Sciatic nerve (tissue), 2 donors: ENCODE measurements at places on chromosomes 3 and 15.

DNA sequence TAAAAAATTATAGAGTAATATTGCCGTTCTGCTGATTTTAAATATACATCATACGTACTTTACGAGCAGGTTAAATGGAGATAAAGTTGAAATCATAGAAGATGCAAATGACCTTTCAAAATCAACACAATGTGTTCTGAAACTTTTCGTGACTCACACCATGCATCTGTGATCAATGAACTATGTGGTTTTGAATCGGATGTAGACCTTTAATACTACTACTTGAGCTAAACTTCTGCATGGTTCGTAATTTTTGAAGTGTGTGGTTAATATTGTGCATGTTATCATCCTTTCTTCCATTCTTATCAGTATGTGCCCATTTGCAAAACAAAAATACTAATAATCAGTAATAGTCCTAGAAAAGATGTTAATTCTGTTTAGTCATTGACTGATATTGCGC, 58.9 kb downstream of the GASK1A start:
- DNase-seq = no peak

GRCh38 chr3:135598597-135598996, 366.9 kb upstream of the PPP2R3A start:
- DNase-seq = no peak

DNA sequence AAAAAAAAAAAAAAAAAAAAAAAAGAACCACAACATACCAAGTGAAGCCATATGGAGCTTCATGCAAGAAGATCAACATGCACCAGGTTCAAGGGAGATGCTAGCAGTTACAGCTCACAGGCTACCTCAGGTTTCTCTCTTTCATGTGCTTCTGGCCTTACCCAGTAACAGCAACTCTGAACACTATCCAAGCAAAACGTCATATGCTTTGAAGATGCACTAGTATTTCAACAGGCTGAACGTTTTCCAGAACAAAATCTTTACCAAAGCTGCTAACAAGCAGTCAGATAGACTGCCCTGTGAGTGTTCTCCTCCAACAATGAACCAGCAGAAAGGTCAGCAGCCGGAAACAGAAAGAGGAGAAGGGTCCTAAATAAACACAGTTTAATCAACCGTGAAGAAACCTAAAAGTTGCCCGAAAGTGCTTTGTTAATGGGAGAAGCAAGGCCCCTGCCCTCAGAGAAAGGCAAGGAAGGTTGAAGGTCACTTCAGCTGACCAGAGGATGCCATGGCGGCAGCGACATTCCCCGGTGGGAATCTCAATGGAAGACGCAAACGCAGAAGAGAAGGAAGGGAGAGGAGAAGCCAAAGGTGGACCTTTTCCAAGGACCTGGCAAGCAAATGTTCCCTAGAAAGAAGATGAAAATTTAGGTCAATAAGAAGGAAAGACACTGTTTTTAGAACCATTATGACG, 80.1 kb downstream of the CCNL1 start:
- DNase-seq = no peak

DNA sequence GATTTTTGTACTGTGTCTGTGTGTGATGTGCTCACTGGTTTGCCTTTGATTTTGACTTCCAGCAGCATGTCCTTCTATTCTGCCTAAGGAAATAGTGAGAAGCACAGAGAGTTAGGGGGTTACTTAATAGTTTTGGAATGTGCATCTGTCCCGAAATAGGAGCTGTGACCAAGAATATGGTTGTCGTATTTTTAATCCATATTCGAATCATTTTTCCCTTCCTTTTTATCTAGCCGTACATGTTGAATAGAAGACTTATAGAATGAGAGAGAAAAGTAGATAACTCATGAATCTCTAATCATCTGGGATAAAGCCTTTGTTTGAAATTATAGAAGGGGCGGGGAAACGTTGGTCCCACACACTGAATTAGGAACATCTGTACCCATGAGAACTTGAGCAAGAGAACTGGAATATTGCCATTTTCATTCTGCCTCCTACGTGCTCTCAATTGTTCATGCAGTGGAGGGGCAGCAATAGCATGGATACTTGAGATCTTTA, 23.6 kb downstream of the CRTC3 start:
- DNase-seq = no peak

- DNase-seq = no peak
Observed at GRCh38 chr3:174488527-174488926, 370.6 kb upstream of the NAALADL2 start.

DNA sequence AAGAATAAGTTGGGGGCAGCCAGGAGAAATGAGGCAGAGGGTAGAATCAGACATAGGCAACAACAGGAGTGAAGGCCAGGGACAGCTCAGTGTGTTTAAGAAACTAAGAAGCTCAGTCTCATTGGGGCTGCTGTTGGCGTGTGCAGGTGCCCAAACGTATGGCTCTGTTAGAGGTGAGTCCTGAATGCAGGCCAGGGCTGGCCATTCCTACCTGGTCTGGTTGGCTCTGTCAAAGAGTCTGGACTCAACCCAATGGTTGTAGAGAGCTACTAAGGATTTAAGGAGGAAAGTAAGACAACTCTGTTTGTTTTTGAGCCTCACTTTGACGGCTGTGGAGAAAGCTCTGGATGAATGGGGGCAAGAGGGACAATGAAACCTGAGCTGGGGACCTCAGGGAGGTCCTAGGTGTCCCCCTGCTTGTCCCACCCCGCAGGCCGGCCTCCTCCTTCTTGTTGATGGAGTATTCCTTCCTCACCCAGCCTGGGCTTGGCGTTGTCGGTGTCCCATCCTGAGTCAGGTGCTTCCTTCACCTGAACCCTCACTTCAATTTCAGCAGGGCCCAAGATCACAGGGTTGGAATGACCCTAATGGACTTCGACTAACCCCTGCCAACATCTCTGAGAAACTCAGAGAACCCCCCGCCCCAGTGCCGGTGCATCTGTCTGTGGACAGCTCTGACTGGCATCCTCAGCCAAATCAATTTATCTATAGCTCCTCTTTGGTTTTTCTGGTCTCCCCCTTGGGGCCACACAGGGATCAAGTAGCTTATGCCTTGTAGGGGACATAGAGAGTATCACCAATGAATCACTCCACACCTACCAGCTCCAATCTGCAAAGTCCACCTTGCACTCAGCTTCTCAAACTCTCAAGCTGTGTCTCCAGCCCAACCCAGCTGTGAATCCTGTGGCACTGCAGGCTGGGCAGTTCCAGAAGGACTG, 8.3 kb downstream of the ITGA11 start:
- DNase-seq = no peak

- no peak for DNase-seq
Observed at GRCh38 chr3:49638445-49638844, 35.7 kb upstream of the APEH start.

- DNase-seq = no peak
Observed at GRCh38 chr3:22587446-22587845, 615.7 kb upstream of the UBE2E2 start.

DNA sequence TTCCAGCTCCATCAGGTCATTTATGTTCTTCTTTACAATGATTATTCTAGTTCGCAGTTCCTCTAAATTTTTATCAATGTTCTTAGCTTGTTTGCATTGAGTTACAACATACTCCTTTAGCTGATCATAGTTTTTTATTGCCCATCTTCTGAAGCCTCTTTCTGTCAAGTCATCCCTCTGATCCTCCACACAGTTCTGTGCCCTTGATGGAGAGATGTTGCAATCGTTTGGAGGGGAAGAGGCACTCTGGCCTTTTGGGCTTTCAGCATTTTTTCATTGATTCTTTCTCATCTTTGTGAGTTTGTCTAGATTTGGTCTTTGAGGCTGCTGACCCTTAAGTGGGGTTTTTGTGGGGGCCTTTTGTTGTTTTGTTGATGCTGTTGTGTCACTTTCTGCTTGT, 234.6 kb upstream of the CBLB start:
- DNase-seq = no peak

DNA sequence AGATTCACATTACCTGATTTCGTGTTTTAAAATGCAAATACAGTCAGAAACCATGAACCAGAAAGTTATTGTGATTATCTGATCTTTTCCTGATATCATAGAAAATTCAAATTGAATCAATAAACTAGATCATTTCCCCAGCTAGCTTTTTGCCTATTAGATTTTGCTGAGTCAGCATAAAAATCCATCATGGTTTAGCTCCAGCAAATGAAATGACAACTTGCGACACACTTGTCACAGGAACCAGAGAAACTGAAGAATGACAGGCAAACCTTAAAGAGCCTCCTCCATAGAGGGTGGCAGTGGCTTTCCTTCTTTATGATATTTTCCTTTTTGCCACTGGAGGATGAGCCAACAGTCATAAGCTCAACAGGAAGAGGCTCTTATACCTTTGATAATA, 30.6 kb upstream of the TMEM108 start:
- DNase-seq = no peak

DNA sequence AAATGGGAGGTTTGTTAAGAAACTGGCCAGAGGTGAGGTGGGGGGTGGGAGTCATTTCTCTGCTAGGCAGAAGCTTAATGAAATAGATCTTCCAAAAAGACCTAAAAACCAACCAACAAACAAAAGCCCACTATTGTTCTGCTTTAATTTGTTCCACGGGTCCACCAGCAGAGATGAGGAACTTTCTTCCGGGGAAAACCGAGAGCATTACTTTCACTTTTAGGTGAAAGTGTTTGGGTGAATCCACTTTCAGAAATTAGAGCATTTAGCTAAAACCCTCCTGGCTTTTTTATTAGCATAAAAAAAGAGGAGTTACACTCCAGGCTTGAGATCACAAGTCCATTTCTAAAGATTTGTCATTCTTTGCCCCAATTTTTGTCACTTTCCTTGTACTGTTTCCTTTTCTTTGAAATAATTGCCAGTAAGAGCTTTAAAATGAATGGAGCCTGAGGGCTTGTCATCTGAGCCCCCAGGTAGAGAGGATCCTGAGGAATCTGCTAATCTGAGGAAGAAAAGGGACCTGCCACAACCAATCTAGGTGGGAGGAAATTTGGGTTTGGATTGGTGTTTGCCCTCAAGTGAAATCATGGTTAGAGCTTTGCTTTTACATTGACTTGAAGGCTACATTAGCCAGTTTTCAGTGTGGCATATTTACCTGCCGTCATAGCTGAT, 667.6 kb downstream of the NAALADL2 start:
- DNase-seq = no peak

GRCh38 chr3:183438735-183439134, 10.3 kb upstream of the MCF2L2 start:
- DNase-seq = no peak

DNA sequence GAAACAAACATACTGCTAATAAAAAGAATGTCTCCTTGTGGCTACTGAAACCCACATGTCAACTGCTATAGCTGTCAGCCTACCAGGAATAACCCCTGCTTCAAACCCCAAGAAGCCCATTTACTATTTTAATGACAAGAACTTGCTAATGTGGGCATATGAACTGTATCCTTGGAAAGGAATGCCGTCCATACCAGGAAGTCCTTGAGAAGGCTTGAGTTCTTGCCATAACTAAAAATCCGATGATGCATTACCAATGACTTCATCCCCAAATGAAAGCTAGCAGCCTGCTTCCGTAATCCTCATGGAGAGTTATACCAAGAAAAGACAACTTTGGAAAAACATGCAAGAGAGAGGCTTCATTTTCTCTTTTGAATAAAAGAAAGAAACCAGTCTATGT, 34.8 kb downstream of the MINDY4B start:
- DNase-seq = no peak

GRCh38 chr3:56862352-56863062, 60.8 kb upstream of the ARHGEF3 start:
- no peak for DNase-seq

DNA sequence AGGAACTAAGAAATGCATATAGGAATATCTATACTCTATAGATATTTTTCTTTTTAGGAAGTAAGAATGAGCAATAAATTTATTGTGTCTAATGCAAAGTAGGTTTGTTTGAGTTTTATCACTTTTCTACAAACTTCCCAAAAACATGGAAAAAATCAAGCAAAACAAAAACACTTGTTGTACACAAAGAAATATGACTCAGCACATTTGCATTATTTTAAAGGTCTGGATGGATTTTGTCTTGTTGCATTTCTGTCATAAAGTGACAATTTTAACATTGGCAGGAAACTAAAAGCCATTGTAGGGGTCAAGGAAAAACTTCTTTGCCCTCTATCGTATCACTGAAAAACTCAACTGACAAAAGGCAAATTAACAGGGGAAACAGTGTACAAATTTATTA, 267.2 kb downstream of the PYDC2 start:
- DNase-seq = no peak

DNA sequence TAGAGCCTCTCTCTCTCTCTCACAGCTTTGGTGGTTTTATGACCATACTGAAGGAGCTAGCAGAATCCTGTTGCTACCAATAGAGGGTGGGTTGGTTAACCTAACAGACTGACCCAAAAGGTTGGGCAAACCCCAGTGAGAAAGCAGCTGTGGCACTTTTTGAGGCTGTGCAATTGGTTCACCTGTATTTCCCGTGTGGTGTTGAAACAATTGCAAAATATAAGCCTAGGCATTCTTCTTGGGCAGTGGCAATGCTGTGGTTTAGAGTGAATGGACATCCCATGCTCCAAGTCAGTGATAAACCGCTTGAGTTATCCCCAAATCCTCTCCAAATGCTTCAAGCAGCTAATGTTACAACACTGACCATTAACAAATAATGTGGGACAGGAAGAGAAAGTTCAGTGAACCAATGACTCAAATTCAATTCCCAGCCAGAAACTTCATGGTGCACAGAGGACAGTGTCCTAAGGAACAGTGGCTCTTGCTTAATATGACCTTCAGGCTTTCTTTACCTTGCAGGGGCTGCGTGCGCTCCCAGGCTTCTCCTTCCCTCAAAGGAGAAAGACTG, 261.9 kb upstream of the ICE2 start:
- DNase-seq = no peak

DNA sequence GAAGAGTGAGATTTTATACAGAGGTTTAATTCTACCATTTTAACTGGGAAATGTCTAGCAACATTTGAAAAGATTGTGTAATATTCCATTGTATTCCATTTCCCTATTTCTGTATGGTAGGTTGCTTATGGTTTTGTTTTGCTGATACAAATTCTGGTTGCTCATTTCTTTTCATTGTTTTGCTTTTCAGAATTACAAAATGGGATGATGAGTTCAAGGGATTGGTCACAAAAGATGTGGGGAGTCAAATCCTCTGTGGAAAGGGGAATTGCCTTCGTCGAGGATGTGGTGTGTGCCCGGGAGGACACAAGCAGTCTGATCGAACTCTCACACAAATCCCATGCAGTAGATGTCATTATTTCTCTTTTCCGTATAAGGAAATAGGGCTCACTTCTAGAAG, 18.3 kb downstream of the SLCO3A1 start:
- DNase-seq = no peak

GRCh38 chr15:31569836-31570235, 243.2 kb downstream of the KLF13 start:
- DNase-seq = no peak

GRCh38 chr3:124407260-124407659, 323.0 kb upstream of the UMPS start:
- DNase-seq = no peak
